ENCODE measurements at places on chromosomes 2 and 18. TPM values are rescaled to one million over a fixed set of nuclear protein-coding genes. Genes with fewer than 3 reads are reported as not detected.

KCNK3 gene
- 6.7 TPM for total RNA-seq

LYG2 gene
- total RNA-seq: not detected

MYCN gene
- total RNA-seq: 25.7 TPM

ELOA2 gene
- not detected for total RNA-seq

OBSL1 gene
- total RNA-seq: 146 TPM

EPHA4 gene
- 74.2 TPM for total RNA-seq

MARCHF4 gene
- total RNA-seq: 0.06 TPM

KCNF1 gene
- total RNA-seq: 0.70 TPM

GPR45 gene
- total RNA-seq: not detected

NEURL3 gene
- total RNA-seq: 16.9 TPM

CAPN10 gene
- total RNA-seq: 28.1 TPM

BOK gene
- total RNA-seq: 28.4 TPM

GAD1 gene
- 2.0 TPM for total RNA-seq

NAPG gene
- 28.7 TPM for total RNA-seq

TSPYL6 gene
- total RNA-seq: not detected

STPG4 gene
- total RNA-seq: not detected

FTCDNL1 gene
- total RNA-seq: 1.8 TPM

MC5R gene
- total RNA-seq: 0.47 TPM

FBXO48 gene
- total RNA-seq: 0.53 TPM

CCDC68 gene
- 9.3 TPM for total RNA-seq

KCNG3 gene
- total RNA-seq: 4.8 TPM

RPL37A gene
- 3,792 TPM for total RNA-seq

SKOR2 gene
- total RNA-seq: not detected

NOL4 gene
- 2.7 TPM for total RNA-seq

SLC4A5 gene
- total RNA-seq: 8.4 TPM

PJVK gene
- 5.1 TPM for total RNA-seq

ALK gene
- 0.29 TPM for total RNA-seq

UBE2E3 gene
- total RNA-seq: 152 TPM

C2orf81 gene
- total RNA-seq: 3.7 TPM

AGFG1 gene
- total RNA-seq: 79.8 TPM

DRC1 gene
- total RNA-seq: 0.76 TPM

IL36B gene
- not detected for total RNA-seq

BUB1 gene
- total RNA-seq: 20.3 TPM

USP37 gene
- total RNA-seq: 19.6 TPM

C2orf78 gene
- total RNA-seq: not detected

EVX2 gene
- total RNA-seq: not detected

GPR35 gene
- total RNA-seq: 2.5 TPM

SERPINB10 gene
- 1.2 TPM for total RNA-seq

DSEL gene
- 29.2 TPM for total RNA-seq

MREG gene
- total RNA-seq: 4.7 TPM

CYP27A1 gene
- 45.4 TPM for total RNA-seq

GLI2 gene
- 18.7 TPM for total RNA-seq

GREB1L gene
- total RNA-seq: 9.3 TPM

RMND5A gene
- total RNA-seq: 69.2 TPM

DOK6 gene
- 15.8 TPM for total RNA-seq

GNLY gene
- total RNA-seq: not detected

CCDC148 gene
- total RNA-seq: 10.0 TPM

DNER gene
- 44.3 TPM for total RNA-seq

EDAR gene
- total RNA-seq: 2.2 TPM

FIGLA gene
- not detected for total RNA-seq

IL18R1 gene
- 4.3 TPM for total RNA-seq

HAAO gene
- 32.6 TPM for total RNA-seq

CERKL gene
- 4.5 TPM for total RNA-seq

FLACC1 gene
- 3.5 TPM for total RNA-seq

TGFA gene
- total RNA-seq: 13.8 TPM

ALKAL2 gene
- 2.7 TPM for total RNA-seq

All from metanephros (tissue), 2 donors.